Breast epithelium (tissue), 4 donors: ENCODE measurements at places on chromosomes 4 and X. TPM values are rescaled to one million over a fixed set of nuclear protein-coding genes. Genes with fewer than 3 reads are reported as not detected.

The CLNK gene
- total RNA-seq: under 0.01 TPM

The INTS6L gene
- 23.4 TPM for total RNA-seq

The MAML3 gene
- total RNA-seq: 16.8 TPM

DNA sequence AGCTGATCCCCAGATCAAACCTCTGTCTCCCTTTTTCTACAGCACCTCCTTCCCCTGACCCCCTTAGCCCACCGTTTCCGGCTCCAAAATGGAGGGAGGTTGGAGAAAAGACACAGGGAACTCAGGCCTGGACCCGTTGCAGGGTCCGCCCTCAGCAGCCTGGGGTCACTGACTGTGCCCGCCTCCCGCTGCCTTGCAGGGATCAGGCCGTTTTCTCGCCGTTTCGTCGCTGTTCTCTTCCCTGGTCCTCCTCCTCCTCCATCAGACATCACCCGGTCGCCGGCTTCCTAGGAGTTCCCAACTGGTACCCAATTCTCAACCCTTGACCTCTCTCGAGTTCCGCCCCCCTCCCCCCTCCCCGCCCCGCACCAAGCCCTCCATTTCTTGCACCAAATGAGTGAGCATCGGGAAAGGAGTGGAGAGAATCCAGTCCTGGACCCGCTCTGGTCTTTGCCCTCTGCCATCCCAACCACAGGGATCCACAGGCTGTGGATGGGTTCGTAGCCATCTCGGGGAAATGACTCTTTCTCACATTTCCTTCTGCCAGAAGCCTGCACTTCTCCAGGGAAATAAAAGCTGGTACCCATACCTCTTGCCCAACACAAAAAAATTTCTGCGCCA lies 493 bp downstream of the TCEAL5 start:
- no peak for DNase-seq

DNA sequence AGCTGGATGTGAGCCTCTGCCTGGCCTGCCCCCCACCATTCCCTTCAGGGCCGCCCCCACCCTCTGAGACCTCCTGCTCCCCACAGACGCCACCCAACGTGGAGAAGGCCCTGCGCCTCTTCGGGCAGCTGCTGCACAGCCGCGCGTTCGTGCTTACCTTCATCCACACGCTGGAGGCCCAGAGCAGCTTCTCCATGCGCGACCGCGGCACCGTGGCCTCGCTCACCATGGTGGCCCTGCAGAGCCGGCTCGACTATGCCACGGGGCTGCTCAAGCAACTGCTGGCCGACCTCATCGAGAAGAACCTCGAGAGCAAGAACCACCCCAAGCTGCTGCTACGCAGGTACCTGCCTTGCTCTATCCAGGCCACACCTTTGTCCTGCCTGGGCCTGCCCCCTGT lies 10.1 kb downstream of the PLXNA3 start:
- DNase-seq: no peak

- no peak for DNase-seq
Observed at GRCh38 chrX:7987160-7988012, 60.2 kb upstream of the PNPLA4 start.
